CD4-positive, alpha-beta T cell treated with Interleukin-21 for 1 hour (primary cell): ENCODE measurements at places on chromosomes 4 and X.

GRCh38 chr4:20844311-20844710 lies 144.1 kb downstream of the PACRGL start:
- no peak for DNase-seq

GRCh38 chr4:128512767-128513322 lies 225.2 kb upstream of the PGRMC2 start:
- DNase-seq, result no peak

DNA sequence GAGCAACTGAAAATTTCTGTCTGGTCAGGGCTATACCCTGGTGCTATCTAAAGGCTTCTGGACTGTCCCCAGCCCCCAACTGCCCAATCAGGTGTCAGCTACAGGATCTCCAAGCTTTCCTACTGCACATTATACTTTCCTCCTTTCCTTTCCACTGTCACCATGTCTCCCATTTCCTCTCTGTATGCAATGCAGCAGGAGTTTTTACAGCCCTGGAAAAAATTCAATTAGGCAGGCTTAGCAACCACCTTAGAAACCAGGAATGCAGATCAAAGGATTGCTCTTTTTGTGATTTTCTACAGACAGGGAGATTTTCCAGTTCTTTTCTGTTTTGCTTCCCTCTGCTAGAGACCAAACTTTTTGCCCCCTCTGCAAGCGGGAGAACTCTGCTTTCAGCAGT lies 6.0 kb upstream of the NAF1 start:
- DNase-seq, result no peak

GRCh38 chr4:186536285-186536684 lies 19.1 kb downstream of the MTNR1A start:
- DNase-seq, result no peak

GRCh38 chr4:153573221-153573620 lies 107.1 kb downstream of the TMEM131L start:
- DNase-seq, result no peak

GRCh38 chr4:92618968-92619367 lies 315.2 kb downstream of the GRID2 start:
- no peak for DNase-seq

GRCh38 chrX:12237131-12237530 lies 98.9 kb downstream of the FRMPD4 start:
- no peak for DNase-seq

DNA sequence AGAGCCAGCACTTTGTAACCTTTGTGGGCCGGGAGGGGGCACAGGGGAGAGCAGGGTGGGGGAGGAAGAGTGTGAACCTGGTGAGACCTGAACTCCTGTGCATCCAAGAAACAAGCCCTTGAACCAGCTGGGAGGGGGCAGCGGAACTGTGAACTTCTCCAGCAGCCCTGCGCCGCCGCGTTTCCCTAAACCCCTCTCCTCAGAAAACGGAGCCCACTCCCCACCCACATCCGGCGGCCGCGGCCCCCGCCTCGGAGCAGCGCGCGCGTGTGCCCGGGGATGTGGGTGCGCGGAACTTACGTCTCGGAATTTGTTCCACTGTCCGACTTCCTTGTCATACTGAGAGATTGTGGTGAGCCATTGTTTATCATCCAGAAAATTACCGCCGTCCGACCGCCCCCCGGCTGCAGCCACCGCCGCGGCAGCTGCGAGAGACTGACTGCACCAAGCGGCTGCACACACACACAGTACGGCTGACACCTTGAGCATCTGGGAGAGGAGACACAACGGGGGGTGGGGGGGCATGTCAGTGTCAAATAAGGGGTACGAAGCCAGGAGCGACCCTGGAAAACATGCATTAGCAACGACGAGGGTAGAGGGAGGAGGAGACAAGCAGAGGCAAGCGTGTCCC lies 494 bp downstream of the SPOCK3 start:
- DNase-seq, result no peak

DNA sequence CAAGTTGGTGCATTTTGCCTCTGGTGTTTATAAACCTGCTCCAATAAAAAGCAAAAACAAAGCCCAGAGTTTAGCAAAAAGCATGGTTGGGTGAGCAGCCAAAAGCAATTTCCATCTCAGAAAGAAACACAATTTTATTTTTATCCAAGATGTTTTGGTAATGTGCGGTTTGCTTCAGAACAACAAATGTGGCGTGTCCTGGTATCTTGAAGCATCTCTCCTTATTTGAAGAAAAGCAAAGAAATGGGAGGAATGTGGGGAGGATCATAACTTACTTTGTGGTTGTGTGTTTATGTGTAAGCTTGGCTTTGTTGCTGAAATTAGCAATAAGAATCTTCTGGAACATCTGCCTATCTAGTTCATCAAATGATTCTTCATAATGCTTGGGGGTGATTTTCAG lies 88.3 kb upstream of the DDX3X start:
- DNase-seq, result no peak

DNA sequence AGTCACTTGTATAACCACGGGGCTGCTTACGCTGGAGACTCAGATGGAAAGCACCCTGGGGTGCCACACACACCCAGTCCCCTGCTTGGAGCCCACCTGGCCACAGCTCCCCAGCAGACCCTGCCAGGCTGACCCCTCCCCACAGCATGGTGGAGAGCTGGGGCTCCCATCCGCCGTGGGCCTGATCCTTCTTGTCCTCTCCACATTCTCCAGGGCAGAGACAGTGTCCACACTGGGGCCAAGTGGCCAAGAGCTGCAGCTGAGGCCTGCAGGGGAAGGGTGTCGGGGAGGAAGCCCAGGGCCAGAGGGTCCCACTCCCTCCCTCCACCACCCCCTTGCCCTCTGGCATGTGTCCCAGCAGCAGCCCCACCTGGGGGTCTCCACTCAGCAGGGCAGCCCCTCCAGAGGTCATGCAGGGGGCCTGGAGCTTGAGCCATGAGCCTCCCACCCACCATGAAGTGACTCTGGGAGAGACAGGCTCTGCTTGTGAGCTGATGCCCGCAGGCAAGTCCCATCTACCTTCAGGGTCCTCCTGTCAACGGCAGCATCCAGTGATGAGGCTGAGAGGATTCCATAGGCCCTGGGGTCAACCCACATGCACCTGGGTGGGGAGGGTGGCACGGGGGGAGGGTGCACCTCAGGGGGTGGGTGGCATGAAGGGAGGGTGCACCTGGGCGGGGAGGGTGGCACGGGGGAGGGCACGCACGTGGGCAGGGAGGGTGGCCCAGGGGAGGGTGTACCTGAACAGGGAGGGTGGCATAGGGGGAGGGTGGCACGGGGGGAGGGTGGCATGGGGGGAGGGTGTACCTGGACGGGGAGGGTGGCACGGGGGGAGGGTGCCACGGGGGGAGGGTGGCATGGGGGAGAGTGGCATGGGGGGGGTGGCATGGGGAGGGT lies 56.4 kb downstream of the FAM53A start:
- DNase-seq, result no peak

GRCh38 chr4:159563257-159563656 lies 460.4 kb downstream of the RAPGEF2 start:
- DNase-seq, result no peak

GRCh38 chr4:8544282-8544681 lies 35.9 kb upstream of the GPR78 start:
- no peak for DNase-seq

DNA sequence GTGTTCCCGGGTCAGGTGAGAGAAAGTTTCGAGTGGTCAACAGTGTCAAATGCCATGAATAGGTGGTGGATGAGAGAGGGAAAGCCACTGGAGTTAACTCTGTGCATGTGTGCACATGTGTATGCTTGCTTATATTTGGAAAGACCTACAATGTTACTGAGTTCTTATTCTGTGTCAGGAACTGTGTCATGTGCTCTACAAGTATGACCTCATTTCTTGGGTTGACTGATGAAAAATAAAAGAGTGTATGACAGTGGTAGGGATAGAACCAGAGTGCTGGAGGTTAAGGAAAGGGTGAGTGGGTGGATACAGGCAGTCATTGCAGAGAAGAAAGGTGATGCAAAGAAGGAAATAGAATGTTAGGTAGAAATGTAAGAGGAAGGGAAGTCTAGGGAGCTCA lies 22.1 kb upstream of the DGKK start:
- no peak for DNase-seq

DNA sequence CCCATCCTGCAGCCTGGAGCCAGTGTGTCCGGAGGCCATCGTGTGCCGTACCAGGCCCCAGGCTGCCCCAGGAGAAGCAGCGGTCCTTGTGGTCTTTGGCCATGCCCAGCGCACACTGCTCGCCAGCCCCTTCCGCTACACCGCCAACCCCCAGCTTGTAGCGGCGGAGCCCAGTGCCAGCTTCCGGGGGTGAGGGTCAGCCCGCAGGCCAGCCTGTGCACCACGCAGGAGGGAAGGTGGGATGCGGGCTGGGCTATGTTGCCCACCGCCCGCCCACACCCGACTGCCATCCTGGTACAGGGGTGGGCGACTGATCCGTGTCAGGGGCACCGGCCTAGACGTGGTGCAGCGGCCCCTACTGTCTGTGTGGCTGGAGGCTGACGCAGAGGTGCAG lies 7.6 kb upstream of the SRPK3 start:
- DNase-seq, result no peak

GRCh38 chrX:110180176-110180927 lies 137.5 kb downstream of the AMMECR1 start:
- no peak for DNase-seq

DNA sequence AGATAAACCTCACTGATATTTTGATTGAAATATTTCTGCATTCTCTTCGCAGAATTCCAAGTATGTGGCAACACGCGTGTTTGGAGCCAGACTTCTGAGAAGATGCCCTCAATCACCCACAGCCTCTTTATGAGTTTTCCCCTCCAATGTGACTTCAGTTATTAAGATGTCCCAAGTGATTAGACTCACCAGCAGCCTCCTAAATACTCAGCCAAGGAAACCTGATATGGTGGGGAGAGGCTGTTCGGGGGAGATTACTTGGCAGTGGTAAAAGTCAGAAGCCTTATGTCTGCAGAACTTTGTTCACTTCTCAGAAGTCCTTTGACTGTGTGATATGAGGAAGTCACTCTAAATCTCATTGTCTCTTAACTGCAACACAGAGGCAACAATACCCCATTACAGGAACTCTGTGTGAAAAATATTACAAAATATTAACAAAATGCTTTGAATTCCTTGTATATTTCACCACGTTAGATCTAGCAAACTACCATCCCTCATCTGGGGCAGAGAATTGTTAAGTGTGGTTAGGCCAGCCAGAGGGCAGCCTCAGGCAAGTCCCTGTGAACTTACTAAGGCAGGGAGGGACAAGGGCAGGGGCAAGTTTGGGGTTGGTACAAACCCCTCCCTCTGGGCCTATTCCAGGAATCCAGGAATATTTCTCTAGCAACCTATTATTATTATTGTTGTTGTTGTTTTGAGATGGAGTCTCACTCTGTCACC lies 151.4 kb upstream of the USP9X start:
- no peak for DNase-seq

DNA sequence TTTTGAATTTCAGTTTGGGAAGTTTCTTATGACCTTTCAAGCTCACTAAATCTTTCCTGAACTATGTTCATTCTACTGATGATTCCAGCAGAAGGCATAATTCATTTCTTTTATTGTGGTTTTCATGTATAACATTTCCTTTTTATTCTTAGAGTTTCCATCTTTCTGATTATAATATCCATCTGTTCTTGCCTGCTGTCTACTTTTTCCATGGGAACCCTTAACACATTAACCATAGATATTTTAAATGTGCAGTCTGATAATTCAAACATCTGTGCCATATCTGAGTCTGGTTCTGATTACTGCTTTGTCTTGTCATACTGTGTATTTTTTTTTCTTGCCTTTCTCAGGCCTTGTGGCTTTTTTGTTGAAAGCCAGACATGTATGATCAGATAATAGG lies 234.7 kb downstream of the COX7B2 start:
- DNase-seq, result no peak

DNA sequence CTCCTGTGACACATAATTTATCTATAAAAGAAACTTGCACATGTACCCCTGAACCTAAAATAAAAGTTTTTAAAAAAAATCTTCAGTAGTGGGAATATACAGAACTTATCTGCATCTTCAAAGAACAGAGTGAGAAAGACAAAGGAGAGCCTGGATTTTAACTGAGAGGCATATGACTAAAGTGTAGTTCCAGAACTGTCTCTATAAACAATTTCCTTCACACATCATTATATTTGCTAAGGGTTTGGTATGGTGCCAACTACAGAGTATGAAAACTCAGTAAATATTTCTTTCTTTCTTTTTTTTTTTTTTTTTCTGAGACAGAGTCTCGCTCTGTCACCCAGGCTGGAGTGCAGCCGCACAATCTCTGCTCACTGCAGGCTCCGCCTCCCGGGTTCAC lies 49.9 kb upstream of the NFKB1 start:
- no peak for DNase-seq

DNA sequence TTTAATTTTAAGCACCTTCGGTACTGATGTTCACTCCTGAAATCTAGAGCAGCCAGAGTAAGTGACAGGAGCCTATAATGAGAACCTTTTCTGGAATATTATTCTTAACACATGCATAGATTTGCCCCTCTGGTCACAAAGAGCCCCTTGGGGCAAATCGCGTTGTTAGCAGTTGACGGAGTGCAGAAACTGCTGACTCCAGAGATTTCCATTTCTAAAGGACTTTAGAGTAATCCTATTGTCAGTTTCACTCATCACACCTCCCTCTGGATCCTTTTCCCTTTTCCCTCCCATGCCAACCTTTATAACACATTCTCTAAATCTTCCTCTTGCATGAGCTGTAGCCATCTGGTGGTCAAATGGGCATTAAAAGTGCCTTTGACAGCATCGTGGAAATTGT lies 264.9 kb upstream of the PRPS2 start:
- no peak for DNase-seq

GRCh38 chrX:19577181-19577810 lies 62.0 kb upstream of the MAP3K15 start:
- no peak for DNase-seq

DNA sequence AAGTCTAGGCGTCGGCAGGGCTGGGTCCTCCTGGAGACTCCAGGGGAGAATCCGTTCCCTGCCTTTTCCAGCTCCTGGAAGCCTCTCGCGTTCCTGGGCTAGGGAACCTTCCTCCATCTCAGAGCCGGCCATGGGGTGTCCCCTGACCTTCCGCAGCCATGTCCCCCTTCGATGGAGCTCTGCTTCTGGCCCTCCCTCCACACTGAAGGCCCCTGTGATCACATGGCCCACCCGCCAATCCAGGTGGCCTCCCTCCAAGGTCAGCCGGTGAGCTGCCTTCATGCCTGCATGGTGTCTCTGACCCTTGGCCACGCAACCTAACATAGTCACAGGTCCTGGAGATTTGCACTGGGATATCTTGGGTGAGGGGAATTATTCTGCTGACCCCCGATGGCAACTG lies 69.6 kb downstream of the TRMT44 start:
- DNase-seq, result no peak

DNA sequence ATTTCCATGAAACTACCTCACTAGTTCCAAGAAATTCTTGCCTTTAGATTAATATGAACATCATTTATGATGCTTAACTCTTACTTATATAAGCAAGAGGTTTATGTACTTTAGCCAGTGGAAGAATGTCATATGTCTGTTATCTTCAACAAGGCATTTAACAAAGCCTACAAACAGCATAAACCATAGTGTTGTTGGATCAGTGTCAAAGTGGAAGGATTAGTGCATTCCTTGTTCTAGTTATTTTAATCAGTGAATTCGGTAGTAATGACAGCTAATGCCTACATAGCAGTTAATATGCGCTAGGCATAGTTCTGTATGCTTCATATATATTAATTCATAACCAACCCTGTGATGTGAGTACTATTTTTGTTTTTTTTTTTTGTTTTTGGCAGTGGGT lies 3.1 kb downstream of the PI4K2B start:
- DNase-seq, result no peak
